Heart right ventricle (tissue), 16 donors: ENCODE measurements at places on chromosomes 11 and 22. TPM values are rescaled to one million over a fixed set of nuclear protein-coding genes. Genes with fewer than 3 reads are reported as not detected.

GRCh38 chr11:33736148-33736812, at the start of gene CD59:
Gene CD59 (minus strand): TSS chr11:33736423. CDS start chr11:33722445, 13,978 bp downstream.
- DNase-seq, result peak; percentile 98

Gene DTX4
- 1.4 TPM for total RNA-seq

Gene PHLDB1
- total RNA-seq, result 114 TPM

DNA sequence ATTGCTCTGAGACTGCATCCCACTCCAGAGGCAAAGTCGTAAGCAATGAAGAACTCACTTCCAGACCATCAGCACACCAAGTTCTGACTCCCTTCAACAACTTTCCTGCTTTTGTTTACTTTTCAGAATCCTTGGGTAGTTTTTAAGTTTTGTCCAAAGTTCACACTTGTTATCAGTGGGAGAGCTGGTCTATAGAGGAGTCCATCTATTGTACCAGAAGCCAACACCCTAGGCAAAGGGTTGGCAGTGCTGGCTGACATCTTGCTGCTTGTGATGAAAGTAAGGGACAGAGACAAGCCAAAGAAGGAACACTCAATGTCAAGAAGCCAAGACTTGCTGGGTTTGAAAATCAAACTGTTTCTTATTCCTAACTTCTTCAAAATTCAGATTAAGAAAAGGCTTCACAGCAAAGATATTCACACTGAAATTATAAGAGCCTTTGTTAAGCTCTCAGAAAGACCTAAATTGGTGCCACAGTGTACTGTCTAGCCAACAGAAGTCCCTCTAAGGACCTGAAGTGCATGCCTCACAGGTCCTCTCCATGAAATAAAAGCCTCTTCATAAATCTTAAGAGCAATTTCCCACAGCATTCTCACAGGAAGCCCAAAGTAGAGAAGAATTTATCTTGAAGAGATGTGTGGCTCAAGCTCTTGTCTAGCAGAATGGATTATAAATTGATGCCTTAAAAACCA, 21.5 kb upstream of the LINC01488 start:
- no peak for DNase-seq

GRCh38 chr11:78217650-78218541, 29.2 kb downstream of the USP35 start:
- no peak for DNase-seq

- no peak for DNase-seq
Observed at GRCh38 chr11:19828382-19829108, 115.9 kb downstream of the NAV2 start.

DNA sequence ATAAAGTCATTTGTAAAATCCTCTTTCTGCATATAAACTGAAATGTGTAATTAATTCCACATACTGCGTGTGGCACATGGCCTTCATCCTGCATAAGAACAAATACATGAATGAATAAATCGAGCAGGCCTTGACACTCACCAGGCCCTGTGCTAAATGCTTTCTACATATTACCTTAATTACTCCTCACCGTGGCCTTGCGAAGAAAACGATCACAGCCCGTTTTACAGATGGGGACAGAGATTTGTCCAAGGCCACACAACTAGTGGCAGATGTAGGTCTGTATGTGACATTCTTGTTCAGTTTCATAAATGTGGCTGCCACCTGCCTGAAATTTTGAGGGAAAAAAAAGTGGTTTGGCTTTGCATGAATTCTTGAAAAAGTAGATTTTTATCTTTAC, 5.8 kb upstream of the CCND1 start:
- no peak for DNase-seq

- no peak for DNase-seq
Observed at GRCh38 chr11:26096451-26096850, 235.5 kb upstream of the ANO3 start.

DNA sequence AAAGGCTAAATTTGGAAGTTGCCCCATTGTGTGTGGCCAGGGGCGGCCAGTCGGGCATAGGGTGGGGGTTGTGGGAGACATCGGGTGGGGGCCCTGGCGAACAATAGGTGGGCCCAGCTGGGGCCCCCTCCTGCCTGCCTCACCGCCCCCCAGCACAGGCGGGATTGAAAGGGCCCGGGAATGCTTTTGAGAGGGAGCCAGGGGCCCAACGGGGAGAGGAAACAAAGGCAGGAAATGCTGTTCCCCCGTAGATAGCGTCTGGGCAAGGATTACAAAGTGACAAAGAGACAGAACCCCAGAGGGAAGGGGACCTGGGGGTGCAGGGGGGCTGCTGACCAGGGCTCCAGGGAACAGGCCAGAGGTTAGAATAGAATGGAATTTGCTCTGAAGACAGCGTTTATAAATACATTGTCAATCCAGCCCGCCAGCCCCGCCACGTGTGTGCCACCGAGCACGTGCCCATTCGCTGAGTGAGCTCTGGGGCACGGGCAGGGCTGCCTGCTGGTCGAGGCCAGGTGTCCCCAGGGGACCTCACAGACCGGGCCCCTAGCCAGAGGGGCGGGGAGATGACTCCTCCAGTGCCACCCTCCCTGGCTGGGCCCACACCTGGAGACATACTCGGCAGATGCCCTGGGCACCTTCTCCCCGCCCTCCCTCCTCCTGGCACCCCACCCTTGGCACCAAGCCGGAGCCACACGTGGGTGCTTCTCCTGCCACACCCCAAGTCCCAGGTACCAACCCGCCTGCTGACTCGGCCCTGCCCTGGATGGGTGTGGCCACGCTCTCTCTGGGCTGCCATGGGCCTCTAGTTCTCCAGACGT, 9.7 kb downstream of the PDGFB start:
- peak; percentile 81 for DNase-seq

Gene NRXN2
- 2.3 TPM for total RNA-seq

Gene FXYD2
- total RNA-seq, result 1.9 TPM

- DNase-seq, result no peak
Observed at GRCh38 chr22:45127866-45128265, 35.9 kb upstream of the NUP50 start.

Gene PRODH
- total RNA-seq, result 8.3 TPM

DNA sequence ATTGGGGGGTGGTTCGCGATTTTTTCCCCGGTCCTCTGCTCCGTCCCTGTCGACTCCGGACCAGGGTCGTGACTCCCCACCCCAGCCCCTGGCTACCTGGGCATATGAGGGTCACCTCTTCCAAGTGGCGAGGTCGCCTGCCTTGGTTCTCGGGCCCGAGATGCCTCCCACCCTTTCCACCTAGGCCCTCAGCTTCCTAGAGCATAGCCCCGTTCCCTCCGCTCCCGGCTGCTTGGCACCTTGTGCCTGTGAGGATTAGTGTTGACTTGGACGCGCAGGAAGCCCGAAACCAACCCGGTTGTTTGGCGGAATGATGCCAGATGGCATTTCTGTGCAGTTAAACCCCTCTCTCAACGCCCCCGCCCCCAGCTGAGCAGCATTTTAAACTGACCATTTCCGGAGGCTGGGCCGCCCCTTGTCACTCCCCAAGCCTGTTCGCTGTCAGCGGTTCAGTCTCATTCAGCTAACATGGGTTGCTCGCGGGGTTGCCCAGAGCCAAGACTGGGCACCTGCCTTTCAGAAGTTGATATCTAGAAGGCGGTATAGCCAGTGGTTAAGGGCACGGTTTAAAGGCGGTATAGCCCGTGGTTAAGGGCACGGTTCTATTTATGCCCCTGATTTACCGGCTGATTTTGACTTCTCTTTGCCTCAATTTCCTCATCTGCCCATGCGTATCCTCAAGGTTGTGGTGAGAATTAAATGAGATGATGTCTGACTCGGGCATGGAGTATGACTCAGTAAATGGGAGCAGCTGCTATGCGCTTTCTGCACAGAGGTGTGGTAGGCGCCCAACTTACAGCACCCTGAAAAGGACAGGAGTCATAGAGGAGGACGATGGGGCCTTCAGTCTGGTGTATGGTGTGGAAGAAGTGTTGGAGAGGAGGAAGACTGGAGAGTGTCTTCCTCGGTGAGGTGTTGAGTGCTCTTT, 639 bp downstream of the INCENP start:
- peak; percentile 28 for DNase-seq

- no peak for DNase-seq
Observed at GRCh38 chr11:8086001-8086479, 5.0 kb downstream of the TUB start.

GRCh38 chr11:13294771-13295579, 17.4 kb downstream of the BMAL1 start:
- DNase-seq, result no peak

DNA sequence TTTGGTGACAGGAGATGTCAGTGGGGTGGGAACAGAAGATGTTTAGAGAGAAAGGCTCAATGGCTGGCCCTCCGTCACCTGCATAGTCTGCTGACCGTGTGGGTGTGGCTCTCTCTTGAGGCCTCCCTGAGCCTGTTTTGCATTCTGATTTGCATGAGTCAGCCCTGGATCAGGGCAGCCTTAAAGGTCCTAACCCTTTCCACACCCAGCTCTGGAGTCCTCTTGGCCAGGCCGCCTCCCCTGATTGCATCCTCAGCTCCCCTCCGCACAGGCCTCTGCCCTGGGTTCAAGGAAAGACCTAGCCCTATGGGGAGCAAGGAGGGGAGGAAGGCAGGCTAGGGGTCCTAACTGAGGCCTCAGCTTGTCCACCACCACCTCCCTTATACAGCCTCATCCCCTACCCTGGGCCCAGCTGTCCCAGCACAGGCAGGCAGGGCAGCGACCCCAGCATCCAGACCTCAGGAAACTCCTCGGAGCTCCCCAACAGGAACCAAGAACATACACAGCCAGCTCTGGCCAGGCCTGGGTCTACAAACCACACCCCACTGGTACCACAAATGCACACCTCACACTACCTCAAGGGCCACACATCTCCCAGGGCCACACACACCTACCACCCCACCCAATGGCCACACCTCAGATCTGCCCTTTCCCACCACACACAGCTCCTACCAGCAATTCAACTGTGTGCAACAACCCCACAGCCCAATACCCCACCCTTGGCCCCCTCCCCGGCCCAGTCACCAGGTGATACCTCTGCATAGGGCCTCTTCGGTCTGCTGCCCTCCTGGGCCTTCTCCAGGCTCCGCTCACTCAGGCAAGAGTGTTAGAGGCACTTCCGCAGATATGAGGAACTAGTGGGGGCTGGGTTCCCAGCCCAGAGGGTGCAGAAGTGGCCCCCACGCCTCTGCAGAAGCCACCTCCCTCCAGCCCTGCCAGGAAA, 13.7 kb downstream of the ARAP1 start:
- no peak for DNase-seq

DNA sequence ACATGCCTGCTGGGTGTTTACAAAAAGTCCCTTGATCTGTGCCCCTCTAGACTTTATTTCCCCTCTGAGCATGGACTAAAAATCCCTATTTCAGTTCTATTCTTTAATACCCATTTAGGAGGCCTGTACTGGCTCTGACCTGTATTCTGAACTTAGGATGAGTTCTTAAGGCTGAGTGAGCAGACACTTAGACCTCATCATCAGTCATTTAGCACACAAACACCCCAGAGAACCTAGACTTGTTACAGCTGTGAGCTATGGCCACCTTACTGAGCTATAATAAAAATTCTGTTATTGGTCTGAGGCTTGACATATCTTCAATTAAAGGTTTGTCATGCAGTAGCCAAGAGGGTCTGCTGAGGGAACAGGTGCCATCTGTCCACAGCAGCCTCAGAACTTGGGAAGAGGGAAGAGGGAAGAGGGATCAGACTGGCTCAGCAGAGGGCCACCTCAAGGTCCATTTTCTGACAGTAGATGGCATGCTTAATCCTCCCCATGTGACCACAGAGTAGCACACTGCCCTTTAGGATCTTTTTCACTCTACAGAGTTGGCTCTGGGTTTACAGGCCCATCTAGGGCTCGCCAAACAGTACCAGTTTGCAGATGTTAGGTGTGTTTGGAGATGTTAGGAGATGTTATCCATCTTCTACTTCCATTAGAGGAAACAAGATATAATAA, 30.2 kb upstream of the RRM1 start:
- DNase-seq, result no peak

Gene ART1
- 1.7 TPM for total RNA-seq

GRCh38 chr11:5807580-5807979, 1.1 kb upstream of the OR52N2 start:
- no peak for DNase-seq

GRCh38 chr11:11218629-11218986, 134.4 kb downstream of the CSNK2A3 start:
- peak; percentile 29 for DNase-seq

DNA sequence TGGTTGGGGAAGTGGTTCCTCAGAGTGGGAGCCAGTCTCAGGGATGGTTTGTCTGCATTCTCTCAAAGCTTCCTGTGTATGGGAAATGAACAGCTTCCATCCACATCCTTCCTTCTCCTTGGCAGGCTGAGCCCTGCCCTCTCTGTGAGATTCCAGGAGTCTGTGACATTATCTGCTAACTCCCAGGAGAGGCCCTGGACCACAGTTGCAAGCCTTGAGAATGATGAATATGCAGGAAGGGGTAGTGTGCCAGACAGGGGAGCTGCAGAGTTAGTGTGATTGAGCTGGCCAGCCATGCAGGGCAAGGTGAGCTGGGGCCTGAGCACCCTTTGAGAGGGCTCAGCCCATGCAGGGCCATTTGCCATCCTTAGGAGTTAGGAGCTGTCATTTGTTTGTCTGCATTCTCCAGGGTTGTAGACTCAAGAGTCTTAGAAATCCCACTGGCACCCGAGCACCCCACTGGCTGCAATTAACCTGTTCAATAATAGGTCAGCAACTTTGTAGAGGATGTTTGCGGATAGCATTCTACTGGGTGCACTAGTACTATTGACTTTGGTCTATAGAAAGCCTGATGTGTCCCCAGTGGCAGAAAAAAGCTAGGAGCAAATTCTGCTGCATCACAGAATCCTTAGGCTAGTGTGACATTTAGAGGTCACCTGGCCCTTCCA, 299.0 kb upstream of the CADM1 start:
- no peak for DNase-seq

Gene SCN4B
- total RNA-seq, result 5.7 TPM

DNA sequence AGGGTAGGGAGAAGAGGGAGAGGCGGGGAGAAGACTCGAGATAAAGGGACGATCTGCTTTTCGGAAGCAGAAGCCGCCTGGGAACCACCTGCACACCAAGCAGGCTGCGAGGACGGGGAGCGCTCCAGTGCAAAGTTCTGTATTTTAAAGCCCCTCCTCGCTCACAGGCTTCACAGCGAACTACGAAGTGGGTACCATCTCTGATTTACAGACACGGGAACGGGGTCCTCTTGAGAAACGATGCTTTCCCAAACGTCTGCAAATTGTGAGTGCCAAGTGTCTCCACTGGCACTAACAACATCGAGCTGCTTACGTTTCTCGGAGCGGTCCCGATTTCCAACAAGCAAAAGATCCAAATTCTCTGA, 700 bp upstream of the STX3 start:
- DNase-seq, result peak; percentile 22

DNA sequence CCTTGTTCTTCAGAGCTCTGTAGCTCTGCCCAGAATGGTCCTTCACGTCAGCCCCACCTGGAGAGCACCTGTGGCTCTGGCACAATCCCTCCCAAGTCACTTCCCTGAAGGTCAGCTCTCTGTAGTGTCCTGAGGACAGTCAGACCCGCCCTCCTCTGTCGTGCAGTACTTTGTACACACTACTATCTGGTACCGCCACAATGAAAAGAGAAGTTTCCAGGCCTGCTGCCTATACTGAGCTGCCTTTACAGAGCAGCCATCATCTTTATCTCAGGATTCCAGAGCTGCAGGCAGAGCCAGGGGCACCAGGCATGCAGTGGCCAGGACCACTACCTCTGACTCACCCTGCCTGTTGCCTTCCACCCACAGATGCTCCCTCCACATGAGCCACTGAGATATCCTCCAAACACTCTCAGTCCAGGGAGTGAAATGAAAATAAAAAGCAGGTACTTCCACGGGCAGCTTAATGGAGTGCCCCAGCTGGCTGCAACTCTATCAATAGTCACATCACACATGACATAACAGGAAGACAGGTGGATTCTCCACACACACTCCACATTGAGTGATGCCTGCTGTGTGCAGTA, 7.3 kb downstream of the PACSIN2 start:
- no peak for DNase-seq

Gene MS4A15
- not detected for total RNA-seq

GRCh38 chr22:24416095-24416494, 11.3 kb upstream of the ADORA2A start:
- DNase-seq, result no peak

GRCh38 chr22:23800297-23801237, 13.8 kb downstream of the SMARCB1 start:
- no peak for DNase-seq
